ENCODE measurements at places on chromosomes 16 and 17. TPM values are rescaled to one million over a fixed set of nuclear protein-coding genes. Genes with fewer than 3 reads are reported as not detected.

DNA sequence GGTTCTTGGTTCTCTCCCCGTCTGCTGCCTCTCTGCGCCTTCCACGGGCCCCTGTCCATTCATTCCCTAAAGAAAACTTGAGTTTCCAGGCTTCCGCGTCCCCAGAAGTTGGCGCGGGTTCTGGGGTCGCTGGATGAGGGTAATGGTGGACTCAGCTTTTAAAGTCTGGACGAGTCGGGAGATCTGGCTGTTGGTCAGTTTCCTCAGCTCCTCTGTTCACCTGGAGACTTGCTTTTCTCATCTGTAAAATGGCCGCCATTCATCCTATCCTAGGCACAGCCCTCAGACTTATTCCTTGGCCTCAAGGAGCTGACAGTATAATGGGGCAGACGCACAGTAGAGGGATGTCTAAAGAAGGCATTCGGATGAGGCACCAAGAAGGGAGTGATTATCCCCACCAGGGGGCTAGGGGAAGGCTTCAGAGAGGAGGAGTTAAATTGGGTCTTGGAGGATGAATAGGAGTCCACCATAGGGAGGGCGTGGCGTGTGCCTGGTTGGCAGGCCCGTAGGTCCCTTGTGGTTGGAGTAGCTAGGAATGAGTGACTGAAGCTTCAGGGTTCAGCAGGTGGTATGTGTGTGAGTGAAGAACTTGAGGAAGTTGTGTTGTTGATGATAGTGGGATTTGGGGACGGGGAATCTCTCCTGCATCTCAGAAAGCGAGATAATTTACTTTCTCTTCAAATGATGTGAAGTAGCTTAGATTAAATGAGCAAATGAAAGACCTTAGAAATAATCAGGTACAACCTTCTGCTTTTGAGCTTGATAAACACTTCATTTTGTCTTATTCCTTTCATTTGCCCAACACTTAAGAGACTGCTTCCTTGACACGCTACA lies 652 bp downstream of the VPS35L start:
- DNase-seq = peak; percentile 26

GRCh38 chr17:81520021-81520901 lies 7.7 kb upstream of the ACTG1 start:
- DNase-seq = no peak

DNA sequence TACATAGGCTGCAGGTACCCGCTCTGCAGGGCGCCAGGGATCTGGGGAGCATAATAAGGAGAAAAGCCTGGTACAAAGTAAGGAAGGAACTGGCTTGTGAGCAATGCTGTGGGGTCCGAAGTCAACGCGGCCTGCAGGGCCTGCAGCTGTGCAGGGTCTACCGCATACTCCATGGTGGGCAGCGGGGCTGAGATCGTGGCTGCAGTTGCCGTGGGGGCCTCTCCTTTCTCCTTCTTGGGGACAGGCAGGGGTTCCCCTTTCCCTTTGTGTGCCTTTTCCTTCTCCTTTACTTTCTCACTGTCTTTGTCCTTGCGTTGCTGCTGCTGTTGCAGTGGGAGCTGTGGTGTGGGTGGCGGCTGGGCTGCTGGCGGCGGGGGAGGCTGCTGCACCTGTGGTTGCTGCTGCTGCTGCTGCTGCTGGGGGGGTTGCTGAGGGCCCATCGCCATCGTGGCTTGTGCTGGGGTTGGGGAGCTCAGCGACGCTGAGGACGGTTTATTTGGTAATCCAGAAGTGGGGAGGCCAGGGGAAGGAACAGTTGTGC lies 259.6 kb downstream of the ZFHX3 start:
- no peak for DNase-seq

DNA sequence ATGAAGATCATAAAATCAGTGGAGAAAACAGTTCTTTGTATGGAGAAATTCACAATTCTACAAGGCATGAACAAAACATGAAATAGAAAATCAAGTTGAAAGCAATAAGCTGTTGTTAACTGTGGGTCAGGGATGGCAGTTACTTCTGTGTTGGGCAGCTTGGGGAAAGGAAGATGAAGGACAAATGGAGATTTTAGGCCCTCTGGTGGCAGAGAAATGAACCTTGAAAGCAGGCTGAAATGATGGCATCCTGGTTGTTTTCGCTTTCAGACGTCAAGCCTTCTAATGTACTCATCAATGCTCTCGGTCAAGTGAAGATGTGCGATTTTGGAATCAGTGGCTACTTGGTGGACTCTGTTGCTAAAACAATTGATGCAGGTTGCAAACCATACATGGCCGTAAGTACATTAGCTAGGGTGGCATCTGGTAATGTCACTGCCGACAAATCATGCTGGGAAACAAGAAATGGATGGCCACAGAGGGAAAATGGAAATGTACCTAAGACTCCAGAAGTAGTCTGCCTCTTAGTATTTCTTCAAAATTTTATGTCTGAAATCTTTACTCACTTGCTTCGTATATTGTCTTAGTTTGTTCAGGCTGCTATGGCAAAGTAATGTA lies 108.9 kb downstream of the MAP2K6 start:
- peak; percentile 64 for DNase-seq

DNA sequence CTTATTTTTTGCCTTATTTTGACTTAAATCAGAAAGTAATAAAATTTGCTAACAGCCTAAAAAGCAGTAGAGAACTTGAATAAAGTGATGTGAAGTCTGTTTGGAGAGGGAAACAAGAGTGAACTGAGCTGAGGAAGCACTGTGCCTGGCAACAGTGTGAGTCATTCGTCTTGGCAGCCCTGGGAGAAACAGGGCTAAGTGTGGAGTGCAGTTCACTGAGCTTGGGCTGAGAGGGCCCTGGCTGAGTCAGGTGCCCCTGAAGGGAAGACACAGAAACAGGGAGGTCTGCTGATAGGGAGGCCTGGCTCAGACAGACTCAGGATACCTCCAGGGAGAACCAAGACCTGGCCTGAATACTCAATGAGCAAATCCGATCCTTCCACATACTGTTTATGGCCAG lies 132.1 kb downstream of the HS3ST4 start:
- no peak for DNase-seq

- DNase-seq = peak; percentile 87
These were observed 5.4 kb downstream of the ATPAF2 start for GRCh38 chr17:18033442-18034099.

- DNase-seq = no peak
These were observed 1.8 kb downstream of the MMP15 start for GRCh38 chr16:58027161-58027915.

CAMKK1 gene
- 4.2 TPM for total RNA-seq

CSF3 gene
- total RNA-seq = not detected

DNA sequence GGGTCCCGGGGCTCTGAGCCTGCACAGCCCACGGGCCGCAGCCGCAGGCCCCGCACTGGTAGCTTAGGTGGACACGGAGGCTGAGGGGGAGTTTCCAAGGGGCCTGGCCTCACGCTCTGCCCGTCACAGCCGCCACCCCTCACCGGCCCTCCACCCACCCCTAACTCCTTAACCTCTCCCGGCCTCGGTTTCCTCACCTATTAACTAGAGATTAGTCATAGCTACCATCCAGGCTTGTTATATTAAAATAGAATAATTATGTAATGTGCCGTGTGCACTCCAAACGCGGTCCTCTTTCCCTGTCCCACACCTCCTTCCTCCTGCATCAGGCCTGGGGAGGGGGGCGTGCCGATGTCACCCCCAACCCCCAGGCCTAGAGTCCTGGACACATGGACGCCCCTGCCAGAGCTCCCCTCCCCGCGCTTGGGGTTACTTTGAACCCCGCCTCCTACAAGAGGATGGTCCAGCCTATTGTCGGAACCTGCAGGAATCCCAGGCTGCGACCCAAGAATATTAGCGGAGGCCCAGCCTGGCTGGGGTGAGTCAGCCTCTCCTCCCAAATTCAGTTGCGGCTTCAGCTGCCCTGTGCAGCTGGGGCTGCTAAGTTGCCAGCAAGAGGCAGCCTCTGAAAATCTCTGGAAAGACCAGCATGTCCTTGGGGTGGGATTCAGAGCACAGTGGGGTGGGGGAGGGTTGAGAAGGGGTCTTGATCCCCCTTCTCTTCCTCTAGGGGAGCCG lies 17.3 kb downstream of the SOCS3 start:
- DNase-seq = peak; percentile 88

DNA sequence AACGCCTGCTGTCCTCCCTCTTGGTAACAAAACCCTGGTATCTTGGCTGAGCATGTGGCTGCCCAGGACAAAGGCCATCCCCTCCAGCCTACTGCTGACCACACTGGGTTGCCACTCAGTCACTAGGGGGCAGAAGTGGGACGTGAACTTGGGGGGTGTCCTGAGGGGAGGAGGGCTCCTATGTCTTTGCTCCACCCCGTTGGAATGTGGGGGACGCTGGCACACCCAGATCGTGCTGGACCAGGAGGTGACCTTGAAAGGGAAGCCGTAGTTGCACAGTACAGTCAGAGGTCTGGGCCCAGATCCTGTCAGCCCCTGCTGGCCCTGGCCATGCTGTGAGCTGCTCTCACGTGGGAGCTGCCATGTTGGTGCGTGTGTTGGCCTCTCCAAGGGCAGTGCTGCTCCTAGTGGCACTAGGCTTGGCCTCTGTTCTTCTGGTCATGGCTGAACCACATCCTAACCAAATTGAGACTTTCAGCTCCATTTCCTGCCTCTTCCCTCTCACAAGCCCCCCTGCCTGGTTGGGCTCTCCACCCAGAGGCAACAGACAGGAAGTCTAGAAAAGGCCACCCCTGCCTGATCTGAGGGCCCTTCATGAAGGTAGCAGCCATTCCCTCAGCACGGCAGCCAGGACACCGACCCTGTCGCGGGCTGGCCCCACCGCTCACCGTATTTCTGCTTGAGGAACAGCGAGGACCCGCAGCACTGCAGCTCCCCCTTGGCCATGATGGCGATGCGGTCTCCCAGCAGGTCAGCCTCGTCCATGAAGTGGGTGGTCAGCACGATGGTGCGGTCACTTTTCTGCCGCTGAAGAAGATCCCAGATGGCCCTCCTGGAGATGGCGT lies 29.0 kb upstream of the RNPS1 start:
- no peak for DNase-seq

IRX6 gene
- not detected for total RNA-seq

- DNase-seq = no peak
These were observed 168.6 kb downstream of the IRF8 start for GRCh38 chr16:86067516-86067915.

GRCh38 chr17:50916026-50916707 lies 50.0 kb upstream of the TOB1 start:
- peak; percentile 10 for DNase-seq

C16orf96 gene
- total RNA-seq = not detected

DNA sequence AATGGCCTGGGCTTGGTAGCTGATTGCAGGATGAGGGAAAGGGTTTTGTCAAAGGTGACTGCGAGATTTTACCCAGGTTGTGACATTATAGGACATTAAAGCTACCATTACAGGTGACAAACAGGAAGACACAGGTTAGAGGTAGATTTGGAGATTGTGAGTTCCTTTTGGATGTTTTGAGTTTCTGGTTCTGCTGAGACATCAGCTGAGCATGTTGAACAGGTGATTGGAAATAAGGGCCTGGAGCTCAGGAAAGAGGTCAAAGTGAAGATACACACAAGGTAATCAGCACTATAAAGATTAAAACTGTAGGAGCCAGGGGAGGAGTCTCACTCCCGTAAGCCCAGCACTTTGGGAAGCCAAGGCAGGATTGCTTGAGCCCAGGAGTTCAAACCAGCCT lies 6.0 kb downstream of the GSDMA start:
- DNase-seq = no peak

DNA sequence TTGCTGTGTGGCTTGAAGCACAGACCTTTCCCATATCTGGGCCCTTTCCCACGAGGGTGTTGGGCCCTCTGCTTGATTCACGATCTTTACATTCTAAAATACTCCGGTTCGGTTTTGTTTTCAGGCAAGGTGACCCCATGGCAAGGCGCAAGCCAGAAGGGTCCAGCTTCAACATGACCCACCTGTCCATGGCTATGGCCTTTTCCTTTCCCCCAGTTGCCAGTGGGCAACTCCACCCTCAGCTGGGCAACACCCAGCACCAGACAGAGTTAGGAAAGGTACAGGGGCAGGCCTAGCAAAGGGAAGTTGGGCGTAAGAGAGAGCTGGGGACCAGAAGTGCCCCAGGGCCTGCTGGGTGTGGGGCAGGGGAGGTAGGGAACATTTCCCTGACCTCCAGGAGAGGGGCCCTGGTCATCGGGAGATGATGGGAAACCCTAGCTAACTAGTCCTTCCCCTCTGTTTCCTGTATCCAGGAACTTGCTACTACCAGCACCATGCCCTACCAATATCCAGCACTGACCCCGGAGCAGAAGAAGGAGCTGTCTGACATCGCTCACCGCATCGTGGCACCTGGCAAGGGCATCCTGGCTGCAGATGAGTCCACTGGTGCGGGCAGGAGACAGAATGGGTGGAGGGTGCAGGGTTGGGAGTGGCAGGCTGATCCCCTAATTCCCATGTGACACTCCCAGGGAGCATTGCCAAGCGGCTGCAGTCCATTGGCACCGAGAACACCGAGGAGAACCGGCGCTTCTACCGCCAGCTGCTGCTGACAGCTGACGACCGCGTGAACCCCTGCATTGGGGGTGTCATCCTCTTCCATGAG lies 1.4 kb downstream of the ALDOA start:
- no peak for DNase-seq

- no peak for DNase-seq
These were observed 46.9 kb downstream of the RMI2 start for GRCh38 chr16:11392041-11392581.

SOCS7 gene
- total RNA-seq = 6.5 TPM

GRCh38 chr17:31580706-31581490 lies 189.4 kb downstream of the RAB11FIP4 start:
- DNase-seq = peak; percentile 85

DNA sequence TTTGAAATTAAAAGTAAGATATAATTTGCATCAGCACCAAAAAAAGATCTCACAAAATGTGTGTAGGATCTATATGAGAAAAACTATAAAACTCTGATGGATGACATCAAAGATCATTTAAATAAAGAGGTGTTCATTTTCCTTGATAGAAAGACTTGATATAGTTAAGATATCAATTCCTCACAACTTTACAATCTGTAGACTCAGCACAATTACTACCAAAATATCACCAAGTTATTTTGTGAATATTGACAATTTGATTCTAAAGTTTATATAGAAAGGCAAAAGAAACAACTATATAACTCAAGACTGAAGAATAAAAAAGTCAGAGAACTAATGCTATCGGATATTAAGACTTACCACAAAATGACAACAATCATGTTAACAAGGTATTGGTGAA lies 638.9 kb downstream of the HS3ST4 start:
- no peak for DNase-seq

TAT gene
- total RNA-seq = not detected

DNA sequence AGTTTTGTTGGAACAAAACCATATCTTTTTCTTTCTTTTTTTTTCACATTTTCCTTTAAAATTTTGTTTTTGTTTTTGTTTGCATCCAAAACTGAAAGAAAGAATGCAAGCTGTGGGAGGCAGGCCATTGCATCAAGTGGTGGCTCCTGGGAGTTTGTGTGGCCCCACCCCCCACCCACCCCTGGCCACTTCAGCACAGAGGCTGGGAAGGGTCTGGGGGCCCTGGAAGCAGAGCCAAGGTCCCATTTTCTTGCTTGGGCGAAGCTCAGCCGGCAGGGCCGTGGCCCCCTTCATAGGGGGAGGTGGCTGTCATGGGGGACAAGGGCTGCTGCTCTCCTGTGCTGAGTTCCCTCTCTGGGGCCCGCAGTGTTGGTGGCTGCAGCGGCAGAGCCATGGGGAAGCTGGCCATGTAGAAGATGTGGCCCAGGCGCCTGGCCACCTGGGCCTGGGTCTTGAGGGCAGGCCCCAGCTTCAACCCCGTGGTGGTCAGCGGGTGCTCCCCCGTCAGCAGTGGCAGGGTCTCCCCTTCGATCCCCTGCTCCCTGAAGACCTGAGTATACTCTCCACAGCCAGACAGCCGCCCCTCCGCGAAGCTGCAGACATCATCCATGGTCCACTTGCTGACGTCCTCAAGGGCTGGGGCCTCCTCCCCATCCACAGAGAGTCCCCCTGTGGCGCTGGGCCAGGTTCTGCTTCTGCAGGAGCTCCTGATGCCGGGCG lies 19.8 kb downstream of the PAFAH1B1 start:
- DNase-seq = no peak

TLK2 gene
- total RNA-seq = 42.2 TPM

G6PC1 gene
- total RNA-seq = not detected
